ENCODE measurements at places on chromosomes 1 and 21. TPM values are rescaled to one million over a fixed set of nuclear protein-coding genes. Genes with fewer than 3 reads are reported as not detected.

- H3K4me1 ChIP-seq, result peaks cover 47% of the 10 kb centered on the region
- H3K36me3 ChIP-seq, result no peaks in the 10 kb centered on the region
- H3K27me3 ChIP-seq, result no peaks in the 10 kb centered on the region
- no peak overlapping the region for H3K4me3 ChIP-seq
- DNase-seq, result no peak
Measured at GRCh38 chr1:223208164-223209076, 65.4 kb upstream of the TLR5 start.

DNA sequence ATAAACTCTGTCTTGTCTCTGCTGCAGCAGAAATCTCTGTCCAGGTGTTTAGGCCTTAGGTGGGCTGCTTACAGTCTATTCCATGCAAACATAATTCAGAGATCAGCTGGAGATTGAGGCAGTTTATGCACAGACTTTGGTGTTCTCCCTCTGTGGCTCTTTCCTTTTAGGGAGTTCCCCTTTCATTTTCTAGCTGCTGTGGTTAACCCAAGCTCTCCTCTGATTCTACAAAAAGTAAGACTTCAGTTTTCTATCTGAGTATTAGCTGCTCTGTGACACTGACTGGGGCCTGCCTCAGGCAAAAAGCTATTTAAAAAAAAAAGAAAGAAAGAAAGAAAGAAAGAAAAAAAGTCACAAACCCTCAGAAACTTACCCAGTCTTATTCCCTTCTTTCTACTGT lies 211.1 kb downstream of the CAMTA1 start:
- H3K36me3 ChIP-seq, result no peaks in the 10 kb centered on the region
- no peaks in the 10 kb centered on the region for H3K4me1 ChIP-seq
- no peak for DNase-seq
- H3K27ac ChIP-seq, result no peak overlapping the region
- no peaks in the 10 kb centered on the region for H3K27me3 ChIP-seq

DNA sequence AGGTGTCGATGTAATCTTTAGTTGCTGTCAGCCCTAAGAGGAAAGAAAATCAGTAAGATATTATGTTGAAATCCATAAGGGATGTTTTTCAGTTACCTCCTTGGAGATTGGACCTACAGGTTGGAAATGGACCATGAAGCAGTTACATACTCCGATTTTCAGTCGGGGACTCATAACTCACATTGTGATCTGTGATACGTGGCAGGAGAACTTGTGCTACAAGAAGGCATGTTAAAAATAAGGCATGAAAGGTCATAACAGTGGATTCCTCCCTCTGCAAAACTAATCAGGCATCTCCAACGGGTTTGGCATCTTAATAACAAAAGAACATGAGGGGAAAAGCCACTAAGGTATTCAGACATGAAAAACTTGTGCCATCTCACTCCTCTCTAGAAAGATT lies 111.2 kb upstream of the CACHD1 start:
- no peak overlapping the region for H3K27ac ChIP-seq
- DNase-seq, result no peak
- no peak overlapping the region for H3K4me3 ChIP-seq
- no peaks in the 10 kb centered on the region for H3K4me1 ChIP-seq

- peaks cover 7% of the 10 kb centered on the region for H3K4me1 ChIP-seq
- H3K4me3 ChIP-seq, result no peak overlapping the region
- no peak for DNase-seq
- H3K27me3 ChIP-seq, result no peaks in the 10 kb centered on the region
Measured at GRCh38 chr1:180498594-180498993, 3.8 kb downstream of the ACBD6 start.

Gene FCRL1
- total RNA-seq, result not detected

Gene KRTAP13-2
- not detected for total RNA-seq

Gene MYOM3
- not detected for total RNA-seq

Gene HSD3B1
- 40.9 TPM for total RNA-seq
